CD4-positive, alpha-beta T cell treated with Interferon alpha-2 for 1 hour (primary cell): ENCODE measurements at places on chromosomes 13 and 19.

DNA sequence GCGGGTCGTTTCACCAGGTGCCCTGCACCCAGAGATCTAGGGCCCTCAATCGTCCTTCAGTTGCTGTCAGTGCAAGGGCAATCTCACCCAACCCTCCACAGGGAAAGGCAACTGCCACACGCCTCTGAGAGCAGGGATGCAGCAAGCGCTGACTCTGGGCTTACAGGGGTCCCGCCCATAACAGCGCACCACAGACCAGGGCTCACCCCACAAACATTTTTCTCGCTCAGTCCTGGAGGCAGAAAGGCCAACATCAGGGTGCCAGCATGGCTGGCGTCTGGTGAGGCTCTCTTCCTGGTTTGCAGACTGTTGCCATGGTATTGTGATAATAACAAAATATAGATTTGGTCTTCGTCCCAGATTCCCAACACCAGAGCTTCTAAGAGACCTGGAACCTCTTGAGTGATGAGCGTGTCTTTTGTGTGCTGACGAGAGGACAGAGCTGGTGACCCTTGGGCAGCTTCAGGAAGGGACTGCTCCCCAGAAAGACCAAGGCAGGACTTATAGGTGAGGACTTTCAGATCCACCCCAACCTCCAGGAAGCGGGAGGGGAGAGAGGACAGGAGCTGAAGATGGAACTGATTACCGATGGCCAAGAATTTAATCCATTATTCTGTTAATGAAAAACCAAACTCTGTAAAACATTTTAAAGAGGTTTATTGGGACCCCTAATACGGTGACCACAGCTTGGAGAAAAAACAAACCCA is 51.3 kb downstream of the C13orf46 start:
- no peak for DNase-seq

GRCh38 chr19:50720921-50721381 is 1.3 kb upstream of the SHANK1 start:
- DNase-seq, result no peak

DNA sequence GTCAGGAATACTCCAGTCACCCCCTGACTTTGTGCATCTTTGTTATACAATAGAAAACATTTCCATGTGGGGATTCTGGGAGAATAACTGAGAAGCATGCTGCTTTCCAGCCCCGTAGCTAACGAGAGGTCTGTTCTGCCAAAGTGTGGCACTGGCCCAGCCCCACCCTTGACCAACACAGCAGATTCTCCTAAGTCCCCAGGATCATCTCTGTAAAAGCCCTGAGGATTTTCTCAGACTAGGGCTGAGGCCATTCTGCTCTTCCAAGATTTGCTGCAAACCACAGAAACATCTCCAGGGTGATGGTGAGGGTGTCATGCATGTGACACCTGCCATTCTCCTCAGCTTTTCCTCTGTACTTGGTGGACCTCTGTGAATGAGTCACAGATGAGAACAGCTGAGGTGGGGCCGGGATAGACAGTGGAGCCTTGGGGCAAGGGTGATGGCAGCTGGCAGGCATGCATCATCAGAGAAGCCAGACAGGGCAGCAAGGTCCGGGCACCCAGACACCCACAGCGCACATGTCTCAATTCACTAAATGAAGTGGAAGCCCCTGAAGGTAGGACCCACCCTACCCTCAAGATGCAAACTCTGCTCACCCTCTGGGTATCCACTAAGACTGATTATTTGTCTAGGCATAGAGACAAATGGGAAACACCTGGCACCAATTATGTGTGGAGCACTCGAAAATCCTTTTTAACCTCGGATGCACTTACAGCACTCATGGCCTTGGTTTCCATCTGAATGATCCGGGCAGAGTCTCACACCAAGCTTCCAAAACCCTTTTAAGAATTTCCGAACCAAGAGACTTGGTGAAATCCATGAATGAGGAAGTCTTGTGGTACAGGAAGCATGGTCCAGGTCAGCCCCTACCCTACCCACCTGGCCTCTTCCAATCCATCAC is 20.1 kb upstream of the DOCK9 start:
- DNase-seq, result no peak

DNA sequence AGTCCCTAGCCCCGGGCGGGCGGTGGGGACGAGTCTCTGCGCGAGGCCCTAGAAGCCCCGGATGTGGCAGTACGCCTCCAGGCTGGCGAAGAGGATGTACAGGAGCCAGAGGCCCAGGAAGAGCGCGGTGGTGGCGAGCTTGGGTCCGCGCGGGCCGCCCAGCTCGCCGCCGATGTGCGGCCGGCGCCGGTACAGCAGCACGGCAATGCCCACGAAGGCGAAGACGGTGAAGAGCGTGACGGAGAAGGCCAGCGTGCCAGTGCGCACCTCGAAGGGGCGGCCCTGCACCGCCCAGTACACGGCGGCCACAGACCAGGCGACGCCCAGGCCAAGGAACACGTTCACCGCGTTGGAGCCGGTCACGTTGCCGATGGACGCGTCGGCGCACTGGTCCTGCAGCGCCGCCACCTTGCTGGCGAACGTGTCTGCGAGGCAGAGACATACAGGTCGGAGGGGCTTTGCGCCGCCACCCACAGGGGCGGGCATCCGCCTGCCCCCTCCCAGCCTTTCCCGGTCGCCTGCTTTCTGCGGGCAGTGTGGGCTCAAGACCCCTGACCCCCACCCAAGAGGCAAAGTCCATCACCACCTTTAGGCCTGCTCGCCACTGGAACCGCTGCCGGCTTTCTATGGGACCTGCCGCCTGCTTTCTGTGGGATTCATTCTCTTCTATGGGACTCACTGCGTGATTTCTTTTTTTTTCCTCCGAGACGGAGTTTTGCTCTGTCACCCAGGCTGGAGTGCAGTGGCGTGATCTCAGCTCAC is 10.9 kb upstream of the MEIS3 start:
- peak; percentile 13 for DNase-seq

GRCh38 chr13:98486412-98486811 is 90.5 kb downstream of the STK24 start:
- DNase-seq, result no peak

- no peak for DNase-seq
Measured at GRCh38 chr13:23969647-23970046, 72.3 kb upstream of the C1QTNF9B start.
